ENCODE measurements at places on chromosomes 4 and X.

DNA sequence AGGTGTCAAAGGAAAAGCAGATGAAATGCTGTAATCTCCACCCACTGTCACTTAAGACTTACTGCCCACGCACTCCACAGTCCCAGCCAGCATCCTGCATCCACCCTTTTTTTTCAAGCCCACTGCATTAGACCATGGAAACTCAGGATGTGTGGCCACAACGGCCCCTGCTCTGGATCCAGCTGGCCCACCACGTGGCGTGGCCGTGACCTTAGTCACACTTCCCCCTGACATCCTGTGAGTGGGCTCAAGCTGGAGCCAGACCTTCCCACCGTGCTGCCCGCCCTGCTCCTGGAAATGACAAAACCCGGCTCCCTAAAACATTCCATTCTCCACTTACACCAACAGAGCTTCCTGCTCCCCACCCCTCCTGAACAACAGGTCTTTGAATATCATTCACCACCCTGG lies 588.3 kb upstream of the DIPK2B start:
- H3K4me3 ChIP-seq, result no peak overlapping the region
- H3K36me3 ChIP-seq, result no peaks in the 10 kb centered on the region
- H3K27ac ChIP-seq, result no peak overlapping the region
- H3K4me1 ChIP-seq, result peaks cover 6% of the 10 kb centered on the region
- DNase-seq, result no peak

DNA sequence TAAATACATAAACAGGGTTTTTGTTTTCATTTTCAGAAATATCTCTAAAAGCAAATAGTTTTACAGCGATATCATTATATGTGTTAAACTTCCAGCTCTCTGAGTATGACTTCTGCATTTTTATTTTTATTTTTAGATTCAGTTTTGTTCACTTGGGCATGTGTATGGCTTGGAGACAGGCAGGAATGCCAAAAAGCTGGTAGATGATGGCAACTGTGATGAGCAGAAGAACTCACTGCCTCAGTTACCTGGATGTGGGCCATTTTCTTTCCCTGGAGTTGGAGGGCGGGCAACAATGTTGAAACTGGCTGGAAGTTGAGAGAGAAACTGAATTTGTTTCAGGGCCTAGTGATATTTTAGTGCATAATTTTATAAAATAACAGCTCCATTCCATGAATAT lies 266.4 kb downstream of the ARHGAP24 start:
- no peak overlapping the region for H3K4me3 ChIP-seq
- no peaks in the 10 kb centered on the region for H3K36me3 ChIP-seq
- no peaks in the 10 kb centered on the region for H3K27me3 ChIP-seq
- no peaks in the 10 kb centered on the region for H3K4me1 ChIP-seq

DNA sequence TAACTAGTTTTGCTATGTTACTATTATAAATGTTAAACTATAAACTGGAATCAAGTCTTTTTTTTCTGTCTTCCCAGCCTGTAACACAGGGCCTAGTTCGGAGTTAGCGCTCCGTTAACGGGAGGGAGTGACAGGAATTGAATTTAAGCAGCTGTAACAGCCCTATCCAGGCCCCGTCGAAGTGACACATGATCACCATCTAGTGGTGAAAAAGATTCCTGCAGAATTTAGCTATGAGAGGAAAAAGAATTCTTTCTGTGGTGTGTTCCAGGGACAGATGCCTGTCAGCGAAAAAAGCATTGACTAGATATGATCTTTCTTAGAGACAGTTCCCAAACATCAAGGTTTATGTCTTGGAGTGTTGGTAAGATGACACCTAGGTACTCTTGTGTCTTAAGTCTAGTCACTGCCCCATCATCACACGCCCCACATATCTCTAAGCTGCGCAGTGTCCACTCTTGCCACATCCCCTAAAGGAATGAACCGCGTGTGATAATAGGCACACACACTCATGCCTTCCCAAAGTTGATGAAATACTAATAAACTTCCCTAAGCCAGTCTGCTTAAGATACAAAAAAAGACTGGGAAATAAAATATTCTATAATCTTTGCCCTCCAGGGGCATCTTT lies 2.1 kb downstream of the GAB3 start:
- no peak overlapping the region for H3K27ac ChIP-seq
- H3K4me3 ChIP-seq, result no peak overlapping the region
- DNase-seq, result peak; percentile 56
- no peaks in the 10 kb centered on the region for H3K36me3 ChIP-seq
- peaks cover 5% of the 10 kb centered on the region for H3K27me3 ChIP-seq

- DNase-seq, result no peak
- H3K27me3 ChIP-seq, result no peaks in the 10 kb centered on the region
- H3K4me1 ChIP-seq, result no peaks in the 10 kb centered on the region
- no peaks in the 10 kb centered on the region for H3K36me3 ChIP-seq
- H3K27ac ChIP-seq, result no peak overlapping the region
- H3K4me3 ChIP-seq, result no peak overlapping the region
Observed at GRCh38 chrX:56853436-56853835, 124.4 kb downstream of the NBDY start.

DNA sequence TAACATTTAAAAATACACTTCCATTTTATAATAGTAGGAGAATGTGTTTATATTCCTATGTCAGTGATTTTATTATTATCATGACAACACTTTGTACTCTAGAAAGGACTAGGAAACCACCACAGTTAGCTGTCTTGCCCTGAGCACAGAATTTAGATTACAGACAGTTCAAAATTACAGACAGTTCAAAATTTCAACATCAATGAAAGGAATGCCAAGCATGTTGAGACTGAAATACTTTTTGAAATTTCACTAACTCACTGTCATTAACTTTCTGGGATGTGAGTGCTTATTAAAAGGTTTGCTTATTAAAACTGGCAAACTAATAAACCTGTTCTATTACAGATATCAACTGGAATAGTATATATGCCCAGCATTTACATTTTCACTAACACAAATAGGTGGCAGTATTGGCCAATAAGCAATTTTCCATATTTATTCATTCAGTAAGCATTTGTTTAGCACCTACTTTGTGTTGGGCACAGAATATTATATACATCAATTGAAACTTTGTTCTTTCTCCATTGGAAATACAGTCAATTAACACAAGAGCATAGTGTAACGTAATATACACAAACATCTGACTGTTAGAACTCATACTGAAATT lies 179.4 kb downstream of the FBXW7 start:
- no peak overlapping the region for H3K4me3 ChIP-seq
- H3K4me1 ChIP-seq, result no peaks in the 10 kb centered on the region
- H3K36me3 ChIP-seq, result no peaks in the 10 kb centered on the region
- no peaks in the 10 kb centered on the region for H3K27me3 ChIP-seq
- H3K27ac ChIP-seq, result no peak overlapping the region

GRCh38 chrX:106903291-106903824 lies at the start of gene RIPPLY1:
Gene RIPPLY1, minus strand, starts transcription at chrX:106903341. Its CDS starts 54 bp downstream, at chrX:106903287.
- H3K4me3 ChIP-seq, result no peak within 1 kb of the TSS
- H3K36me3 ChIP-seq, result no peaks in the 10 kb centered on the region
- DNase-seq, result no peak
- H3K27ac ChIP-seq, result no peak within 1 kb of the TSS

DNA sequence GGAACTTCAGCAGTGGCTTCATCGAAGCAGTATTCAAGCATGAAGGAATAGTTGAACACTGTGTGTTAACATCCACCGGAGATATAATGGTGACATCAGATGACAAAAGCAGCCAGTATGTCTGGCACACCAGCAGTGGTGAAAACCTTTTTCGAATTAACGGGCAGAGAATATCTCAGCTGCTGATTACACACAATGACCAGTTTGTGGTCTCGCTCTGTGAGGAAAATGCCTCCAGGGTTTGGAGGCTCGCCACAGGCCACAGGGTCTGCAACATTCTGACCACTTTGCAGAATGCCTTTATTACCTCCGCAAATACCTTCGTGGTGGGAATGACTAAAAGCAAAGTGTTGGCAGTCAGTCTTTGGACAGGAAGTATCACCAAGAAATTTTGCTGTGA lies 201.5 kb downstream of the NWD2 start:
- no peaks in the 10 kb centered on the region for H3K27me3 ChIP-seq
- peak; percentile 58 for DNase-seq
- H3K4me3 ChIP-seq, result no peak overlapping the region
- H3K27ac ChIP-seq, result peak overlapping the region; percentile 20
- peaks cover 12% of the 10 kb centered on the region for H3K4me1 ChIP-seq
- no peaks in the 10 kb centered on the region for H3K36me3 ChIP-seq

GRCh38 chr4:30182786-30183185 lies 537.4 kb upstream of the PCDH7 start:
- H3K27me3 ChIP-seq, result no peaks in the 10 kb centered on the region
- H3K4me1 ChIP-seq, result no peaks in the 10 kb centered on the region
- no peaks in the 10 kb centered on the region for H3K36me3 ChIP-seq
- H3K27ac ChIP-seq, result no peak overlapping the region
- H3K4me3 ChIP-seq, result no peak overlapping the region
- no peak for DNase-seq

- H3K4me1 ChIP-seq, result no peaks in the 10 kb centered on the region
- no peak overlapping the region for H3K27ac ChIP-seq
- no peak for DNase-seq
- no peaks in the 10 kb centered on the region for H3K36me3 ChIP-seq
- no peak overlapping the region for H3K4me3 ChIP-seq
Observed at GRCh38 chr4:27350161-27350560, 489.5 kb downstream of the STIM2 start.

DNA sequence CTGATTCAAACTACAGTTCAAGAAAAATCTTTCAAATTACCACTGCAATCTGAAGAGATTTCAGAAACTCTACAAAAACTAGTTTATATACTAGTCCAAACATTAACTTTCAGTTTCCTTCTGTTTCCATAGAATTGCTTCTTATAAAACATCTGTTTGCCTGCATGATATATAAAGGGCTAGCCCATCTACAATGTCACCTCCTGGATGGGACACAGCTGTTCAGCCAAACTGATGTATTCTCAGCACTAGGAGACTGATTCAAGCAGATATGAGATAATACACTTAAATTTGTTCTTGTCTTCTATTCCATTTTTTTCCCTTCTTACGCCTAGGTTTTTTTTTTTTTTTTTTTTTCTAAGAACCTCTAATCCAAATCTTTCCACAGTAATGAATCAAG lies 1569.7 kb upstream of the IGFBP7 start:
- H3K27ac ChIP-seq, result peak overlapping the region; percentile 41
- peaks cover 1% of the 10 kb centered on the region for H3K4me1 ChIP-seq
- no peak overlapping the region for H3K4me3 ChIP-seq
- no peaks in the 10 kb centered on the region for H3K36me3 ChIP-seq
- H3K27me3 ChIP-seq, result no peaks in the 10 kb centered on the region
- peak; percentile 8 for DNase-seq

- H3K4me1 ChIP-seq, result no peaks in the 10 kb centered on the region
- no peak overlapping the region for H3K4me3 ChIP-seq
- DNase-seq, result no peak
- no peaks in the 10 kb centered on the region for H3K36me3 ChIP-seq
Observed at GRCh38 chr4:52202251-52202779, 151.2 kb downstream of the SPATA18 start.

- peaks cover 10% of the 10 kb centered on the region for H3K27me3 ChIP-seq
- H3K4me3 ChIP-seq, result no peak overlapping the region
- H3K36me3 ChIP-seq, result no peaks in the 10 kb centered on the region
- no peaks in the 10 kb centered on the region for H3K4me1 ChIP-seq
- no peak overlapping the region for H3K27ac ChIP-seq
- no peak for DNase-seq
Observed at GRCh38 chr4:176794151-176794550, 1.4 kb upstream of the VEGFC start.

- H3K27me3 ChIP-seq, result no peaks in the 10 kb centered on the region
- no peak overlapping the region for H3K4me3 ChIP-seq
- DNase-seq, result no peak
- H3K27ac ChIP-seq, result no peak overlapping the region
- no peaks in the 10 kb centered on the region for H3K36me3 ChIP-seq
Observed at GRCh38 chr4:182819751-182820150, 97.4 kb downstream of the DCTD start.

DNA sequence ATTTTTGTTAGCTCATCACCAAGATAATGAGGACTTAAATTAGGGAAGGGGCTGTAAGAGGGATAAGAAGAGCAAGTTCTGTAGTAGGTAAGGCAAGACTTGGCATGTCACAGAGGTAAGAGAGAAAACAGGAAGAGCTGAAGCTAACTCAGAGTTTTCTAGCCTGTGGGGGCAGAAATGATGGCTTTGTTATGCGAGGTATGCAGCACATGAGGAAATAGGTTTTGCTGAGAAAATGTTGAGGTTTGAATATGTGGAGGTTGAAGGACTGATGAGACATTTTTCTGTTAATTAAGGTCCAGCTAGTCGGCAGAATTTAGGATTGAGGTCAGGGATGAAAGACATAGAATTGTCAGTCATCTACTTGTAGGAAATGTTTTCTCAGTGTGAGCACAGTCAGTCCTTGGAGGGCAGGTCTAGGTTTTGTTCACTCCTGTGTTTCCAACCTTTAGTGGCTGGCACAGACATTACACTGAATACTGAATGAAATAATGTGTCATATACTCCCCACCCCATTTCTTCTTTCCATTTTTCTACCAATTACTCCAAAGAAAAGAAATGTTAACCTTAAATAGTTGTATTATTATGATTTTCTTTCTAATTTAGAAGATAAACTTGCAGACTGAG lies 154.0 kb upstream of the AADAT start:
- H3K36me3 ChIP-seq, result no peaks in the 10 kb centered on the region
- H3K27me3 ChIP-seq, result no peaks in the 10 kb centered on the region

DNA sequence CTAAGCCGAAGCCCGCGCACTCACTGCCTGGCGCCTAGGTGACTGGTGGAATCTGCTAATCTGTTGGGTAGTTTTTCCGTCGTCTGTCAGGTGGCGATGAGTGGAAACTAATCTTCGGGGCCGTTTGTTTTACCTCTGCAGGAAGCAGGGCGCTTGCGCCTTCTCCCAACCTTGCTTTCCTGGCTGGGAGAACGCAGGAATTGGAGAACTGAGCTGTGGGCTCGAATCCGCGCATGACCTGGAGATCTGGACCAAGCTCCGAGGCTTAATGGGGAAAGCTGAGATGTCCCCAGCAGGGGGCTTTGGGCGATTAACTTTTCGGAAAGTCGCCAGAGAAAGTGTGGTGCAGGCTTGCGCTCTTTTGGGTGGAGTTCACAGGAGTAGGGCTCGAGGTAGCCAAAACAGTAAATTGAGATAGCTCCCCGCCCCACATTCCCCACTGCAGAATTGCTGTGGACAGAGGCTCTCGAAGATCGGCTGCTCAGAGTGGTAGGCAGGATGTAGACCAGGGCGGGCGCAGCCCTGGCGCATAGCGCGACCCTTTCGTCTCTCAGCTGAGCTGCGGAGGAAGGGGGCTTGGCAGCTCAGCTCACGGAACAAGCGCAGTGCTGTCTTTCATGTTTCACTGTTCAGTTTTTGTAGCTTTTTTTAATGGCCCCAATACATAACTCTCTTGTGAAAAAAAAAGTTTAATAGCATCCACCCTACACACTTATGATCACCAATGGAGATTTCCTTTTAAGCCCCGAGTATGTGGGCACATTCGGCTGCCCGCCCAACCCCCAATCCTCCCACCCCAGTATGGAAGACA lies 2.7 kb upstream of the FGF5 start:
- H3K27ac ChIP-seq, result no peak overlapping the region
- H3K36me3 ChIP-seq, result no peaks in the 10 kb centered on the region
- H3K4me1 ChIP-seq, result peaks cover 15% of the 10 kb centered on the region
- no peak overlapping the region for H3K4me3 ChIP-seq

DNA sequence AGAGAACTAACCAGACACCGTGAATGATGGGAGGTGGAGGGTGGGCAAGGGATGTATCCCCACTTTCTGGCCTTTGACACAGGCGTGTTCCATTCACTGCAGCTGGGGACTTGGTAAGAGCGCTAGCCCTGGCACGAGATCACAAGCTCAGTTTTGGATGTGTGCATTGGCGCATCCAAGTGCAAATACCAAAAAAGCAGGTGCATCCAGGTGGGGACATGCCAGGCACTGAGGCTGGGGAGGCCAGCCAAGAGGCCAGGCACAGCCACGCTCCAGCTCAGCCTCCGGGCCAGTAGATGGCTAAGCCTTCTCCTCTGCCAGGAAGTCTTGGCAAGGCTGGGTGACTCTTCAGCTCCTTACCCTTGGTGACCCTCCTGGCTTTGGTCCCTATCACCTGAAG lies 4.4 kb upstream of the ZFP92 start:
- H3K36me3 ChIP-seq, result no peaks in the 10 kb centered on the region
- peaks cover 16% of the 10 kb centered on the region for H3K4me1 ChIP-seq
- no peak for DNase-seq
- H3K27ac ChIP-seq, result no peak overlapping the region
- H3K4me3 ChIP-seq, result no peak overlapping the region
